Cardiac muscle cell (in vitro differentiated cells and primary cell): ENCODE measurements at places on chromosomes 7 and 10. TPM values are rescaled to one million over a fixed set of nuclear protein-coding genes. Genes with fewer than 3 reads are reported as not detected.

DNA sequence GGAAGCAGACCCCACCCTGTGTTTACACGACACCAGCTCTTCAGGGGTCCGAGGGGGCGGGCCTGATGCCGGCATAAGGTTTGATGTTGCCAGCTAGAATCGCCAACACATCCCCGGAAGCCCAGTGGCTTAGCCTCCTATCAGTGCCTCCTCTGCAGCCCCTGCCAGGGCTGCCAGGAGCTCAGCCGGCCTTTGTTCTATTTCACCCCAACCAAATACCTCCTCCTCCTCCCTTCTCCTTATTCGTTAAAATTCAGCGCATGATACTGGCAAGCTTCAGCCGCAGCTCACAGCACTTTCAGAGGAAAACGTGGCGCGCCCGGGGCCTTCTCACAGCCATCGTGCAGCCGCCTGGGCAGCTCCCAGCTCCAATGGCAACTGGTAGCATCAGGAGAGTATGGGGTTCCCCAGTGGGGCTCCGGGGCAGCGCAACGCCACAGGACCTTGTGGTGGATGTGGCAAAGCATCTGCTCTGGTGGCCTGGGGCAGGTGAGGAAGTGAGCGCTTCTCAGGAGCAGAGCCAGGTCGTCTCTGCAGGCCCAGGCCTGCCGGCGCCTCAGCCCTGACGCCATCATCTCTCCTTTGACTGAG, 176.4 kb upstream of the RHEB start:
- H3K4me3 ChIP-seq: no peak overlapping the region
- peak overlapping the region; percentile 88 for H3K27ac ChIP-seq
- H3K36me3 ChIP-seq: no peaks in the 10 kb centered on the region
- H3K4me1 ChIP-seq: peaks cover 62% of the 10 kb centered on the region
- DNase-seq: no peak

DNA sequence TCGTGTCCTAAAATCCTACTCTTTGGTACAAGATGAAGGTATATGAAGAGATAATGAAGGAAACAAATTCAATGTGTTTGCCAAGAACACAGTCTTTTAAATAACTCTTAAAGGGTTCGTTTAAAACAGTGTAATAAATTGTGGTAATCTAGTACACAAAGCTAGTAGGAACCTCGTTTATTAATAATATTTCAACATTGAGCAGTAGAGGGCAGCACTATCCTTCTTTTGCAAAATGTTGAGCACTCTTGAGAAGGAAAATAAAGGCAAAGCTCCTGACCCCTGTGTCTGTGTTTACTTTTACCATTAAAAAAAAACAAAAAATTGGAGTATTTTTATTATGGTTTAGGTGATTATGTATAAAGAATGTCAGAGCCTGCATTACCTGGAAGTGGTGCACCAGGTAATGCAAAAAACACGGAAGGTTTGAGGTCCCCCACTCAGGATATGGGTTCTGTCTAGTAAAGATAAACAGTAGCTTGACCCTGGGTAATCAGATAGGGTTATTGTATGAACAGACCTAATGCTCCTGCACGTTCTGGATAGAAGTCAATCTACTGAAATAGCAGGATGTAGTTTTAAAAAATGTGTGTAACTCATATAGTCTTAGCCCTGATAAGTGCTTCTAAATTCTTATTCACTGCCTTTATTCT, 5.7 kb upstream of the GOT1 start:
- no peaks in the 10 kb centered on the region for H3K27me3 ChIP-seq
- no peak overlapping the region for H3K4me3 ChIP-seq
- peaks cover 9% of the 10 kb centered on the region for H3K4me1 ChIP-seq
- H3K36me3 ChIP-seq: peaks cover 3% of the 10 kb centered on the region
- H3K27ac ChIP-seq: no peak overlapping the region

DNA sequence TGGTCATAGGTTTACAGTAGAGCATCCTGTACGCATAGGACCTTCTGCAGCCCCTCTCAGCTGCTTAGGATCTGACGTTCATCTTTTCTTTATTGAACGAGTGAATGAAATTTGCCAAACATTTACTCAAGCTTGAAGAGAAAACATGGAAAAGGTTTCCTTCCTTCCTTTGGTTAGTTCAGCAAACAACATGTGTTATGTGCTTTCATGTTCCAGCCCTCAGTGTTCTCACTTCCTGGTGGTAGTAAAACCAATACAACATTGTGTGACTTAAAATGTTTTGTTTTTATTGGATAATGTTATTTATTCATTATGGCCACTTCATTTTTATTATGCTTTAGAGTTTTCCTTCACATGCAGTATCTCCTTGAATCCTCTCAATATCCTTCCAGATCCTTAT, 1.4 kb upstream of the CDCA7L start:
- no peak overlapping the region for H3K27ac ChIP-seq
- no peaks in the 10 kb centered on the region for H3K36me3 ChIP-seq
- H3K27me3 ChIP-seq: no peaks in the 10 kb centered on the region
- H3K4me1 ChIP-seq: peaks cover 34% of the 10 kb centered on the region
- no peak for DNase-seq

DNA sequence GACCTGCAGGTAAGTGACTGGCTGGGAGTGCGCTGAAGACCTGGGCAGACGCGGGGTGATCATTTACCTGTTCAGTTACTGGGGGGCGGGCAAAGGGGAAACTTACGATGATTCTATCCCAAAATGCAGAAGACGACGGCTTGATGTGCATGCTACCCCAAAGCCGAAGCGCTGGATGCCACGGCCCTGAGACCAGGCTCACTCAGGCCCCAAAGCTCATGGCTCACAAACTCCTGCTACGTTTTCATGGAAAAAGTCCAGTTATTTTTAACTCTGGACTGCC, 200.6 kb downstream of the DIP2C start:
- H3K4me1 ChIP-seq: no peaks in the 10 kb centered on the region
- no peak overlapping the region for H3K4me3 ChIP-seq
- H3K27ac ChIP-seq: no peak overlapping the region
- no peaks in the 10 kb centered on the region for H3K36me3 ChIP-seq
- H3K27me3 ChIP-seq: peaks cover 9% of the 10 kb centered on the region

DNA sequence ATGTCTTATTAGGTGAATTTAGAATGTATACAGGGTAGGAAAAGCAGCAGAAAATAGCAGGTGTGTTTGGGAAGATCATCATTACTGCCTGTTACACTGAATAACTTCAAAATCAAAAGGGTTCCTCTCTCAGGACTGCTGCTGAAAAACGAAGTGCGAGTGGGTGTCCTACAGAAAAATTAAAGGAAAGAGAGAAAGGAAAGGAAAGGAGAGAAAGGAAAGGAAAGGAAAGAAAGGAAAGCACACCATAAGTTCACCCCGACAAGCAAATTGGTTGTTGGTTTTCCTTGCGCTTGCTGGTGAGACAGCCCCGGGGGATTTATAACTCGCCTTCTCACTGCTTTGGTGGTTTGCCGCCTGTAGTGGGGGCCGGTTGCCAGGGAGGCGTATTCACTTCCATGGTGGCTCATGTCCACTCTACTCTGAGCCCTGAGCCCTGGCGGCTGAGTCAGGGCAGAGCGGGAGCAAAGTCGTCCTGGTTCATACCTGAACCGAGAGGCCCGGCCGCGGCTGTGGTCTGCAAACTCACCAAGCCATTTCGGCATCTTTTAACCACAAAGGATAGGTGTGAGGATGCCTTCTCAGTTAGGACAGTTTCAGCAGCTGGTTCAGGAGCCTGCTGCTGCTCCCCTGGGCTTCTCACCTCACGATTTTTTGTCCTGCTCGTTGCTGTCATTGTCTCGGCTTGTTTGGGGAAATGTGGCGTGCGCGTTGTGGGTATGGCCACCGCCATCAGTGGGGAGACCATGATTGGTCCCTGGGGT, 26.1 kb downstream of the INPP5A start:
- H3K27ac ChIP-seq: no peak overlapping the region
- H3K4me1 ChIP-seq: peaks cover 3% of the 10 kb centered on the region
- no peaks in the 10 kb centered on the region for H3K27me3 ChIP-seq
- no peaks in the 10 kb centered on the region for H3K36me3 ChIP-seq
- no peak overlapping the region for H3K4me3 ChIP-seq

DNA sequence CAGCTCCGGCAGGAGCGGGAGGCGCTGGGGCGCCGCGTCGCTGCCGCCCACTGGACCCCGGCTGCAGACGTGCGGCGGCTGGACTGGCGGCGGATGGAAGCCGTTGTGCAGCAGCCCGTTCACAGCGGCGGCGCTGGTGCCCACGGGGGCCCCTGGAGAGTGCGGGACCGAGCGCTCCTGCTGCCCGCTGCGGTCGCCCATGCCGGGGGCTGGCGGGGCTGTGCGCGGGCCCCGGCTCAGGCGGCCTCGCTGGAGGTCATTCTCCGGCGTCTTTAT, 413 bp downstream of the PANK1 start:
- H3K4me3 ChIP-seq: peak overlapping the region; percentile 61
- no peaks in the 10 kb centered on the region for H3K27me3 ChIP-seq
- H3K4me1 ChIP-seq: peaks cover 34% of the 10 kb centered on the region
- no peak for DNase-seq
- peak overlapping the region; percentile 95 for H3K27ac ChIP-seq
- no peaks in the 10 kb centered on the region for H3K36me3 ChIP-seq

The PUS7 gene
- 12.0 and 14.7 TPM in 2 replicates for total RNA-seq

The TMEM273 gene
- not detected in 2 replicates for total RNA-seq
